NCI-H1417 (cell line): ENCODE measurements at places on chromosomes 5 and 9.

DNA sequence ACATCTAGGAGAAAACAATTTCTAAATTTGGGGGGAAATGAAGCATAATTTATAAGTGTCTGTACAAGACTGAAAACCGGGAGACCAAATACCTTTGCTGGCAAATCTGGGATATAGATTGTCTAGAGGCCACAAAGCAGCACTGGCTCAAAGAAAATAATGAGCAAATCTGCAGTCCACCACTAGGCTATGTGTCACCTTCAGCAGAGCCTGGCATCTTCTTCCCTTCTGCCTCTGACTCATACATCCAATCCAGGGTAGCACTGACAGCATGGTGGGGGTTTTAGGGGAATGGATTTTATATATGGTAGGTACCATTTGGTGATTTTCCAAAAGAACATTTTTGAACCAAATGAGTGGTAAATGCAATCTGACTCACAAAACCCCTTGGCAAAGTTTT is 12.8 kb downstream of the FAM81B start:
- DNase-seq = no peak

DNA sequence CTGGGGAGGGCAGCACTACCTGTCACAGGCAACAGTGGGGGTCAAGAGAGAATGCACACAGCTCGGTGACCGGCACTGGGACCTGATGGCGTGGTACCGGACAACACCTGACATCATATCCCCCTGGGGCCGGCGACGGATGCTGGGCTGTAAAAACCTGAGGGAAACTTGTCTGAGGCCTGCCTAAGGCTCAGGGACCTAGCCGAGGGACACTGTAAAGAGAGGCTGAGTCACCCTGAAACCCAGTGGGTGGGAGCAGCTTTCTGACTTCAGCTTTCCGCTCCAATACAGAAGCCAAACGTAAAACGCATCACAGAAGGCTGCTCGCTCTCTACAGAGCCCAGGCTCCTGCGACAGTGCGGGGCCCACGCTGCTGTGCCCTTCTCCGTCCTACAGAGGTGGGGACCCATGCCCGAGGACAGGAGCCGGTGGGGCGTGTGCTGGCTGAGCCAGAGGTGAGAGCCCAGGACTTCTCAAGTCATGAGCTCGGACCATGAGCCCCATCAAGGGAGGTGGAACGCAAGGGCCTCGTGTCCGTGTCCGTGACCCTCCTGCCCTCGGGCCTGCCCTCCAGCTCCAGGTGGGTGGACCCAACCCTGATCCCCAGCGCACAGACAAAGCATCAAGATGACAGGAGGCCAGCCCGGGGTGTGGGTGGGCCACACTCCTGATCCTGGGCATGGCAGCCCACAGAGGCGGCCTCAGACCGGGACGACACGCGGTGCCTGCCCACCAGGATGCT is 5.3 kb downstream of the RALGDS start:
- no peak for DNase-seq

DNA sequence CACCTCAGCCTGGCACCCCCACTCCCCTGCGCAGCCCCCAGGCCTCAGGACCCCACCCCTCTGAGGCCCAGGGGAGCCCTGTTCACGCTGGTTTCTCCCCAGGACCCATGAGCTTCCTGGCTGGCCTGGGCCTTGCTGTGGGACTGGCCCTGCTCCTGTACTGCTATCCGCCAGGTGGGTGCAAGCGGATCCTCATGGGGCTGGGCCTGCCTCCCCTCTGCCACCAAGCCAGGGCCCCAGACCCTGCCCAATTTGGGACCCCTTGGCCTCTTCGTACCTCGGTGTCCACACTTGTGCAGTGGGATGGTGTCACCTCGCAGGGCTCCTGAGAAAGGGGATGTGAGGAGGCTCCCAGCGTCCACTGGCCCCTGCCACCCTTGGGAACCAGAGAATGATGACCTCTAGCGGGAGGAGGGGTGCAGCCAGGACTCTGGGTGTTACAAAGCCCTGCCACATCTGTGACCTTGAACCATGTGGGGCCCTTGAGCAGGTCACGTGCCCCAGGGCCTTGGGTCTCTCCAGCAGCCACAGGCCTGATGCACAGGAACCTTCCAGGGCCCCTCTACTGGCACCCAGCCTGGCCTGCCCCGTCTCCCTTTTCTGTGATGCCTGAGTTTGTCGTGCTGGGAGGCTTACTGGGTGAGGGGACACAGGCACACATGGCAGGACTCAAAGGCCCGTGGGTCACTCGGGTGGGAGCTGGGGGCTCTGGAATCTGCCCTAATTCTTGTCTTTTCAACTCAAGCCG is 16.3 kb downstream of the CARD19 start:
- DNase-seq = no peak

DNA sequence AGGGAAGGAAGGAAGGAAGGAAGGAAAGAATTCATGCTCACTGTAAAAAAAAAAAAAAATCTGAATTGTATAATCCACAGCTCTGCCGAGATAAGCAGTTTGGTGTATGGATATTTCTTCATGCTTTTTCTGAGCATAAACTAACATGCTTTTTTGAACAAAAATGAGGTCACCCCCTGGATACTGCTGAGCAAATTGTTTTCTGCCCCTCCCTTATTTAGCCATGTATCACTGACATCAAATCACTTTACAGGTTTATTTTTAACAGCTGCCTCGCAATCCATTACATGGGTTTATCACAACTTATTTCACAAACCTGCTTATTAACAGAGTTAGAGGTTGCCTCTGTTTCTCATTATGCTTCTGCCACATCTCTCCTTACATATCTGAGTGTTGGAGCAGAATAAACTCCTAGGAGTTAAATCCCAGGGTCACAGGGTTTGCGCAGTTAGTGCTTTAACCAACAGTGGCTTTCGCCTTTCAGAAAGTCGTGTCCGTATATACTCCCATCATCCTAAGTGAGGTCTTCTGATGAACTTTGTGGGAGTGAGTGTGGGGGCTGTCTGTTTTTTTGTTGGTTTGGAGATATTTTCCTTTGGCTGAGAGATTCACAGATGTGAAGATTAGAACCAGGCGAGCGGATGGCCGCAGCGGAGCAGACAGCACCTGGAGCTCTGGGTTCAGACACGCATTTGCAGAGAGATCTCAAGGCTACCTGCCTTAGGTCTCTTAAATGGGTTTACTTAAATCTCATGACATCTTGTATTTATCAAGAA is 57.7 kb downstream of the AK8 start:
- DNase-seq = no peak
